GM13976 (cell line): ENCODE measurements at places on chromosomes 5 and 9.

- DNase-seq: no peak
Measured at GRCh38 chr9:557601-558201, 283.8 kb upstream of the DMRT1 start.

- DNase-seq: no peak
Measured at GRCh38 chr9:112142420-112142819, 32.7 kb downstream of the SUSD1 start.

GRCh38 chr9:82797534-82797933, 265.4 kb downstream of the RASEF start:
- DNase-seq: no peak

- no peak for DNase-seq
Measured at GRCh38 chr9:68825762-68826472, 120.9 kb downstream of the PIP5K1B start.

- DNase-seq: no peak
Measured at GRCh38 chr9:84371737-84372136, 31.2 kb upstream of the SLC28A3 start.

DNA sequence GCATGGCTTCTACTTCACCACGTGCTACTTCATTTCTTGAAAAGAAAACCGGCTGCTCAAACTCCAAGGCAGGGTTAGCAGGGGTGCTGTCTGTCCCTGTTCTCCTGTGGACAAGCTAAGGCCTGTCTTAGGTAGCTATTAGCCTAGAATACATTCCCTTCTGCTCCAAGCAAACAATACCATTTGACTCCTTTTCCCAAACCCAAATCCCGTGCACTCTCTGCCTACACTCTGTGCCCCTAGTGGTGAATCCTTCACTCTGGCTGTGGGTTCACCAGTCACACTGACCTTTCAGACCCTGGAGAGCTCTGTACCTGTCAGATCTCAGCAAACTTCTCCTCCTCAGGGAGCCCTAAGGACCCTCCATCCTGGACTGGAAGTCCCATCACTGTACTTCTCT, 211.6 kb downstream of the SLIT3 start:
- DNase-seq: no peak

DNA sequence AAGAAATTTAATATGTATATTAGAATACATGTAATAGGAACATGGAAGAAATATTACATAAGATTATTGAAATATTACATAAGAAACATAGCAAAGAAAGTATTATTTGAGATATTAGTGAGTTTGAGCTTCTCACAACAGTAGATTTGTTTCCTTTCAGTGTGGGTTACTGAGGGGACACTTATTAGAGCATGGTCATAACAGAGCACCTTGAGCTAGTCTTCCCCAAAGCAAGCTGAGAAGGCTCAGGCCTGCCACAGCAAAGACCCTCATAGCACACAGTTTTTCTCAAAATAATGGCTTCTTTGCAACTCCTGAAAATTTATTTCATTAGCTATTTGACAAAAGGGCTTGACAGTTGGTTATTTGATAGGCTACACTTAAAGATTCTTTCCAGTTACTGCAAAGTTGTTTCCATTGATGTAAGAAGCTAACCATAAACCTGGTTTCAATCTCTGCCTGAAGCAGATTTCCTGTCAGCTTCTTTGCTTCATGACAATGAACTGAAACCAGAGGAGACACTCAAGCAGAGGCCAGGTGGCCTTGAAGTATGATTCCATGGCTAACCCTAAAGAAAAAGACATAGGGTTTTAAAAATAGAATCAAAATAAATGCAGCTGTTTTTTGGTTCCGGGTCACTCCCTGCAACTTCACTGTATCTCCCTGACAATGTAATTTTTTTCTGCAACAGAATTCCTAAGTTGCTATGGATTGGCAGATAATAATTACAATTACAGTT, 68.6 kb downstream of the ERMP1 start:
- DNase-seq: peak; percentile 46

GRCh38 chr5:66660396-66660795, 64.2 kb downstream of the MAST4 start:
- DNase-seq: no peak

- no peak for DNase-seq
Measured at GRCh38 chr5:146539973-146540372, 24.0 kb upstream of the GPR151 start.

DNA sequence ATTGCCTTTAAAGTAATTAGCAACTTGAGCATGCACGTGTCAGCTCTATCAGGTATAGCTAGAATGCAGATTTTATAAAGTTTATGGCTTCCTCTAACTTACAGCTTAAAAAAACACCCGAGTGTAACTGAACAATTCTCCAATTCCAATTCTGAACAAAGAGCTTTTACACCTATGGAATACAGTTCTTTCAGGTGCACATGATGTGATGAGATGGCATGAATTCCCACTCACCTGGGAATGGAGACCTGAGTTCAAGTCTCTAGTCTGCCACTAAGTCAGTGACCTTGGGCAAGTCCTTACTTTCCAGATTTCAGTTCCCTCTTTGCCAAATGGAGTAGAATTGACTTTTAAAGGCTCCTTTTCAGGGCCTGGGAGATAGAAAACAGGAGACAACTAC, 1.8 kb downstream of the ZFAND5 start:
- no peak for DNase-seq

DNA sequence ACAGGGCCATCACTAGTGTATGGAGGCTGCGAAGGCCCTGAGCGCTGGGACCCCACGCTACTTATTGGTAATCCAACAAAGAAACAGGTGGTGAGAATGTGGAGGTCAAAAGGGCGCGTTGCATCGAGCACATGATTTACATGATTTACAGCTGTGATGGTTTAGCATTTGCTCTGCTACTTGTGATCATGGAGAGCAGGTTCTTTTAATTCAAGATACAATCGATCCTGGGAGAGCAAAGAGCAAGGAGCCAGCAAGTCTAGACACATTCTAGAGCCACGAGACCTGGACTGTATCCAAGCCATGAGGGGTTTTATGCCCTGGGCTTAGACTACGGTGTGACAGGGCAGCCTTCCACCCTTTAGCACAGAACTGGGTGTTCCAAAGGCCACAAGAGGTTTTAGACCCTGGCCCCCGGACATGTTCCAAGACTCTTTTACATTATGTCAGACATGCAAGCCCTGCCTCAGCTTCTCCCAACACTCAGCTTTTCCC, 47.0 kb upstream of the CLK4 start:
- DNase-seq: no peak

DNA sequence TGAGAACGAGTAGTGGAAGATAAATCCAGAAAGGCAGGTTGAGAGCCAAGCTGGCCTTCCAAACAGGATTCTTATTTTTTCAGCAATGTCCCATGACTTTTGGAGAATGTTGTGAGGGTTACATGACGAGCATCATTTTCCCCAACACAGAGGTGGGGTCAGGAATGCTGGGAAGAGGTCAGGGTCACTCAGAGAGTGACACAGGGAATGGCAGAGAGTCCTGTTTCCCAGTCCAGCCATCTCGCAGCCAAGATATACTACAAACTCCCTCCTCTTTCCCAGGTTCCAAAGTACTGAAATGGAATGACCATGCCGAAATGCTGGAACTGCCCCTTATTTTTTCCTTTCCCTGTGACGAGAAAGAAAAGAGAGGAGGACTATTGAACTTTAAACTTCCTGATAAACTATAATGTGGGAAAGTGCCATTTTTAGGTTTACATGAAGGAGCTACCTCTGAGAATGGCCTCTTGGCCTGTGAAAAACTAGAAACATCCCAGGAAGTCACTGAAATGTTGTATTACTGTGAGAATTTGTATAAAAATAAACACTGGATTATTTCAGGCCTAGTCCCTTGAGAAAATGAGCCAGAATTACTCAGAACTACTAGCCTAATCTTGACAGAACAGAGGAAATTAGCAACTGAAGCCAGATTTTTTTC, 420.4 kb downstream of the CETN3 start:
- DNase-seq: no peak

DNA sequence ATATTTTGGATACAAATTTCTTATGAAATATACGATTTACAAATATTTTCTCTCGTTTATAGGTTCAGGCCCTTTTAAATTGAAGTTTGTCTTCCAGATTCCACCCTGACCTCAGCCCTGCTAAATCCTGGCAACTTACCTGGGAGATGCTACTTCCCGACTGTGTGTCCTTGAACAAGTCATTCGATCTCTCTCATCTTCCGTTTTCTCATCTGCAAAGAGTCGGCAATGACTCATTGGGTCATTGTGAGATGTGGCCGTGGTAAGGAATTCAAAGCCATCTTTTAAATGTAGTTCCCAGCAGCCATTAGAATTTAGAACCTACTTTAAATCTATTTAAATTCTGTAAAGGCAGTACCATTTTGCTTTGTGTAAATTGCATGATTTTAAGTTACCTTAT, 72.5 kb downstream of the LHX2 start:
- DNase-seq: no peak

- DNase-seq: no peak
Measured at GRCh38 chr5:43017428-43017815, 22.7 kb downstream of the ANXA2R start.

DNA sequence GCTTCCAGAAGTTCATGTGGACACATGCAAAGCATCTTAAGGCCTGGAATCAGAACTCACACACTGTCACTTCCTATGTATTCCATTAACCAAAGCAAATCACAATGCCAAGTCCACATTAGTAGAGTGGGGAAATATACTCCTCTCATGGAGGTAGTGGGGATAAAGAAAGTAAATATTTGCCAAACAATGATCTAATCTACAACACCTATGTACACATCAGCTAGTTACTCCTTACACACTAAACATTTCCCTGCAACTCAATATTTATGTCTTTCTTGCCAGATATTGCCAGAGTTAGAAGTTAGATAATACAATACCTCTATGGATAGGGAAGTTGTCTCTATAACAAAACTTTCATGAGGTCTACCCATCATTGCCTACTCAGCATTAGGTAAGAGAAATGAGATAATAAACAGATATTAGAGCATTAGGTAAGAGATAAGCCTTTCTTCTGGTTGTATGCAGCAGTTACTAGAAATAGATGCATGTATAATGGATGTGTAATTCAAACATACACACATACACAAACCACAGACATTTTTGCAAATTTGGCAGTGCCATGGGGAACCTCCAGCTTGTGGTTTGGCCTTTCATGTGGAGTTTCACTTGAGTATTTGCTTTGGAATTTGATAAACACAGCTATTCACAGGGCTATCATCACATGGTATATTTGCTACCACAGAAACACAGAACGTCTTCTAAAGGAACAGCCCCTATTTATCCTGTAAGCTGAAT, 196.5 kb downstream of the TLE1 start:
- DNase-seq: no peak
